T-helper 17 cell (primary cell): ENCODE measurements at places on chromosomes 1 and 21.

GRCh38 chr21:38597421-38597820, 99.1 kb upstream of the ERG start:
- DNase-seq, result no peak

DNA sequence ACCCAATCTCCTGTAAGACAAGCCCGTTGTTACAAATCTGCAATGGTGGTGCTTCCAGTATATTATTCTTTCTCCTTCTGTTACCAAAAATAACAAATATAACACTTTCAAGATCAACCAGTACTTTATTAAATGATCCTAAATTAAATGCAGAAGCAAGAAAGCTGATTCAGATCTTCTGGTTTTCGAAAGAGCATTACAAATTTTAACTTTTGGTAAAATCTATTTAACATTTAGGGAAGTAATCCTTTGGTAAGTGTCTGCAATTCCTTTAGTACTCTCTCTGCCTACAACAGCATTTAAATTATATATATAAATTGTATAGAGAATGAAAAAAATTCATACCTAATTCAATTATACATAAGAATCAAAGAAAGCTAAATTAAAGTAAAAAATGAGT, 198.6 kb upstream of the HMCN1 start:
- DNase-seq, result no peak

DNA sequence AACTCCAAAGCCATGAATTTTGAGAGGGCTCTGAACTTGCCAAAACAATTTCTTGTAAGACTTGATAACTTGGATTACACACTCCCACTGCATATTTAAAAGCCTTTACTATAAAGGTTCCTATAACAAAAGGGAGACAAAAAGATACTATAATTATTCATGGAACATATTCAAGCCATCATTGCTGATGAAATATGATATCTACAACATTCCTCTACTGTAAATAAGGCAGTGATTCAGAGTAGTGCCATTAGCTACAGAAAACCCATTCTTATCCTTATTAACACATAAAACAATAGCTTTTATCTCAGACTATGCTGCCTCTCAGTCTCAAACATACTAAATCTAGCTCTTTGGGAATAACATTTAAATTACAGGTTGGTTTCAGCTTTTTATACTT, 675.5 kb upstream of the CXADR start:
- no peak for DNase-seq

GRCh38 chr1:72568113-72568512, 285.8 kb upstream of the NEGR1 start:
- DNase-seq, result no peak

- DNase-seq, result no peak
These were observed 730.9 kb upstream of the ADGRL2 start for GRCh38 chr1:81069856-81070255.

DNA sequence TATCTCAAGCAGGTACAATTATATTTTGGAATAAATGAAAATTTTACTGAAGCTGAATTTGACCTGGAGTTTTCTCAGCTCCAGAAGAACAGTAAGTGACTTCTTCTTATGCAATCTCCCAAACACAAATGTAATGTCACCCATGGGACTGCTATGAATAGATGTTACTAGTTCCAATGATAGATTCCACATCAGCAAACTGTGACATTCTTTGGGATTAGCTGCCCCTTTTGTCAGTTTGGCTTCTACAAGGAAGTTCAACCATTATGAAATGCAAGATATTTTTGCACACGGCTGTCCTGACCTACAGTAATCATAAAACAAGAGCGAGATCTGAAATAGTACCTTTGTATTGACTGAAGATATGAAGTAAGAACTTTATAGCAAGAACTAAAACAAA, 27.8 kb upstream of the TSNAX start:
- DNase-seq, result no peak

GRCh38 chr1:47186267-47187185, 3.3 kb downstream of the PDZK1IP1 start:
- DNase-seq, result no peak

- DNase-seq, result no peak
These were observed 28.2 kb upstream of the EPB41 start for GRCh38 chr1:28885977-28886730.

DNA sequence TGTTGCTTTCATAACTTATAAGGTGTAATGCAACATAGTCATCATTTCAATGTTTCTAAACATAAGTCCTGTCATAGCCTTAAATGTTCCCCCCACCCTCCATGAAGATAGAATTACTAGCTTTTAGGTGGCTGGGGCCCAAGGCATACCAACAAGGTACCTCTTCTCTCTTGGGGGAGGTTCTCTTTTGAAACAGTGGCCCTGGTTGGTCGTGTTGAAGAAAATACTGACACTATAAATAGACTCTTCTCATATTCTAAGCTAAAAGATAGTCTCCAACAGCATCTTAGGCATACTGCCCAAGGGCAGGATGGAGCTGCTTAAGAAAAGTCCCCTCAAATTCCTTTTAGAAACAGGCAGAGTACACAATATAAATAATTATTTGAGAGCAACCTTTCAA, 255.0 kb downstream of the FAF1 start:
- DNase-seq, result no peak

DNA sequence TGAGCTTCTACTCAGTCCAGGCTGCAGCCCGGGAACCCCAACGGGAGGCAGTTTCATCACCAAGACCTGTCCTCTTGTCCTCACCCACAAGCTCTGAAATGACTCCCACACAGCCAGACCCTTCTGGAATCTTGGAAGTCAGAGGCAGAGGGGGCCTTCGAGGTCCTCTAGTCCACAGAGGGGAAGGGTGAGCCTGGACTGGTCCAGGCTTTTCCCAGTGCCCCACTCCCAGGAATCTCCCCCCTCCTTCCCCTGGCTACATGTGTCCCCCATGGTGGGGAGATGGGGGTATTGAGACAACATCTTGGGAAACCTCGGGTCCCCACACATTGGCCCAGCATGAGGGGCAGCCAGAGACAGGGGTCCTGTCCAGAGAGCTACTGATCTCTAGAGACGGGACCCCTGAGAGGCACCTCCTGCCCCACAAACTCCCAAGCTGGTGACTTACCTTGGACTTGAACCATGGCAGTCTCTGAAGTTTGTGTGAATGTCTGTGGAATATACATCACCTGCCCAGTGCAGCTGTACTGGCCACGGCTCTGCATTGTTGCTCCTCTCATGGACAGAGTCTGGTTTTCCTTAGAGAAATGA, 19.4 kb upstream of the SLAMF9 start:
- DNase-seq, result no peak

GRCh38 chr1:176903474-176903873, 261.0 kb downstream of the ASTN1 start:
- no peak for DNase-seq

GRCh38 chr1:59128239-59128736, 168.6 kb upstream of the FGGY start:
- no peak for DNase-seq

GRCh38 chr1:32988665-32989064, 24.1 kb upstream of the RNF19B start:
- DNase-seq, result no peak

GRCh38 chr1:207463021-207463420, 8.9 kb downstream of the CR2 start:
- no peak for DNase-seq

DNA sequence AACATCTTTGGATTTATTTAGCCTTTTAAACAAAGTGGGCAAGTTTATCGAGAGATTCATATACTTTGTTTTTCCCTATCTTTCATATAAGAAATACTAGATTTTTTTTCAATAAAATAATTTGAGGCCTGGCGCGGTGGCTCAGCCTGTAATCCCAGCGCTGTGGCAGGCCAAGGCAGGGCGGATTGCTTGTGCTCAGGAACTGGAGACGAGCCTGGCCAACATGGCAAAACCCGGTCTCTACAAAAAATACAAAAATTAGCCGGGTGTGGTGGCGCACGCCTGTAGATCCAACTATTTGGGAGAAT, 1.6 kb upstream of the CDC14A start:
- DNase-seq, result no peak

GRCh38 chr1:28308750-28309149, 20.1 kb upstream of the MED18 start:
- no peak for DNase-seq

DNA sequence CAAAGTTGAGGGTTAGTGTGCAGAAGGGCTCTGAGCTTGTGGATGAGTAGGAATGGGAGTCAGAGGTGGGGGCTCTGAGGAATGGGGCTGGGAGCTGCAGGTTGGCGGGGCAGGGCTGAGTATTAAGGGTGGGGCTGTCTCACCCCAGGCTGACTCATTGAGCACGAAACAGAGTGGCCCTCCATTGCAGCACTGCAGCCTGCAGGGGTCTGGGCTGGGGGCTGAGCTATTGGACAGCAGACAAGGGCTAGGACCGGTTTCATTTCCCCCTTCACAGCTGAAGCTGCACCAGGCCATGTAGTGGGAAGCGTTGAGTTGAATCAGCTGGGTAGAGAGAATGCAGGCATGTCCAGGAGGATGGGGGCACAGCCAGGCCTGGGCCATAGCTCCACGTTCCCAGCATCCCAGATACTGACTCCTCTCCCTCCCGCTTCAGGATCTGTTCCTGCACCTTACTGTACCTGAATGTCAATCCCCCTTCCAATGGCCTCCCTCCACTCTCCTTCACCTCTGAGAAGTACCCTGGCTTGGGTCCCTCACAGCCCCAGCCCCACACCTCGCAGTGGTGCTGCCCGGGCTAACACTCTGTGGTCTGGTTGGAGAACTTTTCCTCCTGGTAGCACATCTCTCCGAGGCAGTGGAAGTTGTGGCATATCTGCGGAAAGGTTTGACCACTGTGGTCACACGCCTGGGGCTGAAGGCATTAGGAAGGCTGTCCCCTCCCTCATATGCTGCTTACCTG, 4.4 kb upstream of the INPP5B start:
- DNase-seq, result no peak

GRCh38 chr1:113931451-113931851, 2.3 kb downstream of the HIPK1 start:
- DNase-seq, result no peak

DNA sequence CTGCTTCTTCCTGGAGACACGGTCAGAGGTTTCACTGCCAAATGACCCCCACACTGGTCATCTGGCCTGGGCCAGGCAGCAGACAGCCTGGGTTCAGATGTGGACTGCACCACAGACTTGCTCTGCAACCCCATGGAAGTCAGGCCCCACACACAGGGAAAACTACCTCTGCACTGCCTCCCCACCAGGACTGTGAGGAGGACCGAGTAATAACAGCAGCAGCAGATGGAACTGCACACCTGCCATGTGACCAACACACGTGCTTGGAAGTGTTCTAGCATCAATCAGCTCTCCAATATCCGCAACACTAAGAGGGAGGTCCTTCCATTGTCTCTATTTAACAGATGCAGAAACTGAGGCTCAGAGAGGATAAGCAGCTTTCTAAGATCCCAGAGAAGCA, 51.4 kb downstream of the SLC9A1 start:
- no peak for DNase-seq

GRCh38 chr1:155196103-155196892, 11.4 kb downstream of the THBS3 start:
- DNase-seq, result no peak

GRCh38 chr1:42210421-42211133, 46.0 kb upstream of the GUCA2A start:
- DNase-seq, result no peak

- no peak for DNase-seq
These were observed 23.5 kb upstream of the SARS1 start for GRCh38 chr1:109190189-109190588.
